GM06990 (cell line): ENCODE measurements at places on chromosomes 1 and 21.
A peak's percentile ranks its signal among the peaks of the same experiment; 100 is the strongest.

- no peak for DNase-seq
Observed at GRCh38 chr1:202584707-202585589, 125.3 kb downstream of the SYT2 start.

- DNase-seq: no peak
Observed at GRCh38 chr1:57678138-57678537, 254.3 kb upstream of the DAB1 start.

- no peak for DNase-seq
Observed at GRCh38 chr1:160618763-160619274, 28.0 kb downstream of the SLAMF1 start.

DNA sequence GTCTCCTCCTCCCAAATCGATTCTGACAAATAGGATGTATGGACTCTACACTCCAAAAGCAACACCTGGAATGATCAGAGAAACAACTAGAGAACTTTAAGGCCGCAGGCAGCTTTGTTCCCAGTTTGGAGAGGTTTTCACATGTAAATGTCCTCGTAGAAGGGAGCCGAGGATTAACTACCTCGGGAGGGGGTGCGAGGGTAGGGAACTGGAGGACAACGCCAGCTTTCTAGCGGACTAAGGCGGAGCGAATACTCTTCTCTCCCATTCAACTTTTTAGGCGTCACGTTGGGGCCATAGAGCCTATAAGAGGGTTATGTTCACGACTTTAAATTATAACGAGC is 1.2 kb downstream of the SCAF4 start:
- no peak for DNase-seq

DNA sequence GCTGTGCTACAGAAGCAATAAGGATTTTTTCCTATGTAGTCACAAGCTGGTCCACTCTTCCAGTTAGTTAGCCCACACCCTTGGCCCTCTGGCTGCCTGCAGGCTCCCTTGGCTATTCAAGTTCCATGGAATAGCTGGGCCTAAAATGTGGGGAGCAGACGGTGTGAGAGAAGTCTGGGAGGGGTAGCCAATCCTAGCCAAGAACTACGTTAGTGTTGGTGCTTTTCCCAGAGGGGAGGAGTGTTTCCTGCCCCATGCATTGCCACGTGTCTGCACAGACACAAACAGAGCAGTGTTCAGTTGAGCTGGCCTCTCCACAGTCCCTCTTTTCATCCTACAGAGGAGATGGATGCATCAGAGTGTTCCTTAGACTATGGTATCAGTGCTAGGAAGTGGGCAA is 59.0 kb upstream of the IPO9 start:
- DNase-seq: no peak

GRCh38 chr1:12619792-12620487 is 1.9 kb upstream of the DHRS3 start:
- DNase-seq: peak; percentile 49

- DNase-seq: no peak
Observed at GRCh38 chr1:187326557-187326956, 497.8 kb downstream of the PLA2G4A start.

DNA sequence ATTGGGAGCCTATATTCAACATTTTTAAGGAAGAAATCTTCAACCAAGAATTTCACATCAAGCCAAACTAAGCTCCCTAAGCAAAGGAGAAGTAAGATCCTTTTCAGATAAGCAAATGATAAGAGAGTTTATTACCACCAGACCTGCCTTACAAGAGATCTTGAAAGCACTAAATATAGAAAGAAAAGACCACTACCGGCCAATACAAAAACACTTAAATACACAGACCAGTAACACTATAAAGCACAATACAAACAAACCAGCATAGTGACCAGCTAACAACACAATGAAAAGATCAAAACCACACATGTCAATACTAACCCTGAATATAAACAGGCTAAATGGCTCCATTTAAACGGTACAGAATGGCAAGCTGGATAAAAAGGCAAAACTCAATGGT is 165.4 kb downstream of the MRPL39 start:
- no peak for DNase-seq

GRCh38 chr1:85894651-85895050 is 186.4 kb upstream of the ZNHIT6 start:
- DNase-seq: no peak

DNA sequence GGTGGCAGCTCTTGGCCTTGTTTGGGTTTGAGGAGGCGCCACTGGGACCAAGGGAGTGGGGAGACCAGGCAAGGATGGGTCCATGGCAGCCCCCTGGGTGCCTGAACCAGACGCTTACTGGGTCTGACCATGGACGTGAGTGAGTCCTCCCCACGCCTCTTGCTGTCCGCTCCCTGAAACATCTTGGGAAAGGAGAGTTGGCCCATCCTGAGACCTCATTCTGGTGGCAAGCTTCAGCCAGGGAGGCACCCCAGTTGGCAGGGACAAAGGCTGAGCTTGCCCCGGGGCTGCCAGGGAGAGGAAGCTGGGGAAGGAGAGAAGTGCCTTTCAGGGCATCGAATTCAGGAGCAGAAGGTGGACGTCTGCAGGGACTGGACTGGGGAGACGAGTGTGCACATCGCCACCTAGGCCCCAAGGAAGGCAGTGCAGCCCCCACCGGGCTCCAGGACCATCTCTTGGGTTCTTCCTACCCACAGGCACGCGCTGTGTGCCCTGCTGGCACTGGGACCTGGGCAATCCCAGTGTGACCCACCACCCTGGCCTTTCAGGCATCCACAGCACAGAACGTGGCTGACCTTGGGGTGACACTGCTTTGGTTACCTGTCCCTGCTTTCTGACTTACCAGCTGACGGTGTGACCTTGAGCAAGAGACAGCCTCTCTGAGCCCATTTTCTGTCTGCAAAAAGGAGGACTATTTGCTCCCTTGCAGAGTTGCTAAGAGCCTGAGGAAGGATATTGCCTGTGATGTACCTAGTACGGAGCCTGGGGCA is 132.9 kb upstream of the WNT4 start:
- DNase-seq: peak; percentile 31

- no peak for DNase-seq
Observed at GRCh38 chr1:168664069-168664834, 64.8 kb downstream of the DPT start.
